ENCODE measurements at places on chromosomes 3 and 15. TPM values are rescaled to one million over a fixed set of nuclear protein-coding genes. Genes with fewer than 3 reads are reported as not detected.
A peak's percentile ranks its signal among the peaks of the same experiment; 100 is the strongest.

DNA sequence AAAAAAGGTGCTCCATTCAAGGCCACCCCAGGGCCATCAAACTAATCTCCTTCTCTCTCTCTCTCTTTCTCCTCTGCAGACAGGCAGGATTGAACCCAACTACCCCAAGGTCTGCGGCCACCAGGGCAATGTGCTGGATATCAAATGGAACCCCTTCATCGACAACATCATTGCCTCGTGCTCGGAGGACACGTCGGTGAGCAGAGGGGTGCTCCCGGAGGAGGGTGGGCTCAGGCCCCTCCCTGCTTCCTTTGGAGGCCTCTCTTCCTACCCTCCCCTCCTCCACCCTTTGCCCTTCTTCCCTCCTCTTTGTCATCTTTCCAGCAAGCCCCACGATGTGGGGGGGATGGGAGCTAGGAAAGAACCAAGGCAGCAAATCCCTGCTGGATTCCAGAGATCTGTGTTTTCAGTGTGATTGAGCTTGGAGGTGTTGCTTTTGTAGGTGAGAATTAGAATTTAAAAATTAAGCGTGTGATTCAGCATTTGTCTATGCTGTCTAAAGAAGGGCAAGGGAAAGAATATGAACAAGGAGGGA is 116.3 kb downstream of the CORO2B start:
- no peak for DNase-seq

DNA sequence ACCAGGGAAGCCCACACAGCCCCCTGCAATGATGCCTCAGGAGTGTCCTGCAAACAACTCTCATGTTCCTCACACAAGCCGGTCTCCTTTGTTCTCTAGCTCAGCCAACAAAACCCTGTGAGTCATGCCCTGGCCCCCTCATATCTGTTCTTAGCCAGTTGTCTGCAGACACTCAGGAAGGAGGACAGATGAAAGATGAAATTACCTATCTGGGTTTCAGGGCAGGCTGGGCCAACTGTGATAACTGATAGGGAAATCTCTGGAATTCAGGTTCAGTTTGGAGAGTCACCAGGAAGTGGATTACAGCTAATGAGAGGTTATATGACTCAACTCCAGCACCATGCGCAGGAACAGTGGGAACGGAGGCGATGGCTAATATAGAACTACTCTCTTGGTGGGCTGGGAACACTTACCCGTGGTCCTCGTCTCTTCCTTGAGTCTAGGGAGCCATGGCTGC is 352.0 kb upstream of the ADAMTS9 start:
- DNase-seq: no peak

DNA sequence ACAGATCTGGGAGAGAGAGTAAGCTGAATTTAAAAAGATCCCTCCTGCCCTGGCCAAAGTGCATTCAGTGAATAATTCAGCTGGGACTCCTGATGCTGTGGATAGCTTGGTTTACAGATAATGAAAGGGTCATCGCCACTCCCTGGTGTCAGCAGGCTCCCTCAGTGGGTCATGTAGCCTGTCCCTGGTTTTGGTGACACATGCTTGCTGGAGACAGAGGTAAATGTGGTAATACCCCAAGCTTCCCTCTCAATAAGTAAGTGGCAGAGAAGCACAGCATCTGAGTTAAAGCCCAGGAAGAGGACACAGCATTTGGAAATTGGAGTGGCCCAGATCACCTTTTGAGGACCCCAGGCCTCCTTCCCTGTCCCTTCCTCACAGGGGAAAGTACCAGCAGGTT is 1.8 kb downstream of the TMEM115 start:
- DNase-seq: no peak

GRCh38 chr3:180000500-180000899 is 36.2 kb downstream of the PEX5L start:
- DNase-seq: no peak

DNA sequence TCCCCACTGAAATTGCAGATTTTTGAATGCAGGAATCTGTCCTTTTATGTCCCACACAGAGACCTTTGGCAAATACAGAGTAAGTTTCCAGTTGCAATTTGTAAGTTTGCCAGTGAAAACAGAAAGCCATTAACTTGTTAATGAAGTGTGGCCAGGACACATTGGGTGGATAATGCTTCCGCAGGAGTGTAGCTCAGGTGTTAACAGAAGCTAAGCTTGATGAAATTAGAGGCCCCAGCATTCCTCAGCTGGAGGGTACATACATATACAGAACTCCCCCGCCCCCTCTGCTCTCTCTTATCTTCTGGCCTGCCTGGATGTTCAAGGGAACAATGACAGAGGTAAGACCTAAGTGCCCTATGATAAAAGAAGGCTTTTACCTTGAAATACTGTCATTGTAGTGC is 8.1 kb upstream of the LRRC2 start:
- no peak for DNase-seq

DNA sequence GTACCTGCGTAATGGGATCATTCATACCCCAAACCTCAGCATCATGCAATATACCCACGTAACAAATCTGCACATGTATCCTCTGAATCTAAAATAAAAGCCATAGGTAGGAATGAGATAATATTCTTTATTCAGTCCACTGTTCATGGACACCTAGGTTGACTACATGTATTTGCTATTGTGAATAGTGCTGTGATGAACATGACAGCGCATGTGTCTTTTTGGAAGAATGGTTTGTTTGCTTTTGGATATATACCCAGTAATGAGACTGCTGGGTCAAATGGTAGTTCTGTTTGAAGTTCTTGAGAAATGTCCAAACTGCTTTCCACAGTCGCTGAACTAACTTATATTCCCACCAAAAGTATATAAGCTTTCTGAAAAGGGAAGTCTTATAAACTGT is 117.9 kb upstream of the FAM3D start:
- no peak for DNase-seq

GRCh38 chr3:80451393-80451792 is 683.6 kb upstream of the ROBO1 start:
- no peak for DNase-seq

- DNase-seq: no peak
These were observed 9.8 kb upstream of the NCK1 start for GRCh38 chr3:136852180-136852579.

- DNase-seq: peak; percentile 86
These were observed 22.3 kb upstream of the SACM1L start for GRCh38 chr3:45666757-45667431.

DNA sequence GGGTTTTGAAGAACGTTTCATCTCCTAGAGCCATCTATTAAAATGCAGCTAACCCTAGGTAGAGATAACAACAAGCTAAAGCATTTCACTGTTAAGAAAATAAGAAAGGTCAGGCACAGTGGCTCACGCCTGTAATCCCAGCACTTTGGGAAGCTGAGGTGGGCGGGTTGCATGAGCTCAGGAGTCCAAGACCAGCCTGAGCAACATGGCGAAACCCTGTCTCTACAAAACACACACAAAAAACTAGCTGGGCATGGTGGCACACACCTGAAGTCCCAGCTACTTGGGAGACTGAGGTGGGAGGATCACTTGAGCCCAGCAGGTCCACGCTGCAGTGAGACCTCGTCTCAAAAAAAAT is 5.4 kb upstream of the TBC1D5 start:
- DNase-seq: no peak

GRCh38 chr3:40185029-40185695 is 124.3 kb upstream of the EIF1B start:
- no peak for DNase-seq

- no peak for DNase-seq
These were observed 2.5 kb downstream of the RORA start for GRCh38 chr15:61226361-61227256.

DNA sequence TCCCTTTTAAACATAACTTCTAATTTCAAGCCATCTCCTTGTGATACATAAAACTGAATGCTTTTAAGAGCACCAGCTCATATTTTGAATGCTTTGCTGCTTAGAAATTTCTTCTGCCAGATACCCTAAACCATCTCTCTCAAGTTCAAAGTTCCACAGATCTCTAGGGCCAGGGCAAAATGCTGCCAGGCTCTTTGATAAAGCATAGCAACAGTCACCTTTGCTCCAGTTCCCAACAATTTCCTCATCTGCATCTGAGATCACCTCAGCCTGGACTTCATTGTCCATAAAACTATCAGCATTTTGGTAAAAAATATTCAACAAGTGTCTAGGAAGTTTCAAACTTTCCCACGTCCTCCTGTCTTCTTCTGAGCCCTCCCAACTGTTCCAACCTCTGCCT is 17.5 kb downstream of the OSTN start:
- no peak for DNase-seq

GRCh38 chr3:19541284-19541683 is 392.7 kb downstream of the EFHB start:
- no peak for DNase-seq

DNA sequence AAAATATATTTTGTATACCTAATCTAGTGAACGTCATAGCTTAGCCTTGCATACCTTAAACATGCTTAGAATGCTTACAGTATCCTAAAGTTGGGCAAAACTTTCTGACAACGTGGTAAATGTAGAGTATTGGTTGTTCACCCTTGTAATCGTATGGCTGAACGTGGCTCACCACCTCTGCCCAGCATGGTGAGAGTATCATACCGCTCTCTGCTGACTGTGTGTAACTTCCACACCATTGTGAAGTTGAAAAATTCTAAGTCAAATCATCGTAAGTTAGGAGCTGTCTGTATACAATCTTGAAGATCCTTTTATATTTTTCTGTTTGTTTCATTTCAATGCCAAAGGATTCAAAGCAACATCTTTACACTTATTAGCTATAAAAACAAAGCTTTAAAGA is 63.5 kb upstream of the TRPC1 start:
- no peak for DNase-seq

GRCh38 chr15:69482686-69483256 is 30.2 kb downstream of the RPLP1 start:
- no peak for DNase-seq

DNA sequence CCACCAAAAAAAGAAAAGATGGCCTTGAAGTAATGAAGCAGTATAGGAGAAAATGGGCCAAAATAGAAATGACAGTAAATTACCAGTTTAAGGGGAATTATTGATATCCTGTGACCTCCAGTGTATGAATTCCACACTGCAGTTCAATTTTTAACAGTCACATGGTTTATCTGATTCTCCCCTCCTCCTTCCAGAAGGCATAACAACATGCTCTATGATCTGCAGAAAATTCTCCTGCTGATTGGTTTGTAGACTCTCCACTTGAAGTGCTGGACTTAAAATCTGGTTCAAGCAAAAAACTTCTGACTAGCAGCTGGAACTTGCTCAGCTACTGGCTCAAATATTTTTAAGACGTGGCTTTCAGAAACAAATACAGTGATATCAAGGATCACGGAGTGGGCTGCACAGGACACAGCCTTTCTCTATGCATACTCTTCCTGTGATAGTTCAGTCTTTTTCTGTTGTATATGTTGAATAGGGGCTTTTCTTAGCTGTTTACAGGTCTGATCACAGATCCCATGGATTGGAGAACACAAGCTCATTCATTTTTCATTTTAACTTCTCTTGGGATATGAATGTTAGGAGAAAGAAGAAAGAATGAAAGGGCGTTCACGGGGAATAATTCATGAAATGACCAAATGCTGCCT is 211.5 kb downstream of the LSAMP start:
- no peak for DNase-seq

GRCh38 chr3:23175341-23176083 is 27.6 kb upstream of the UBE2E2 start:
- no peak for DNase-seq

- DNase-seq: no peak
These were observed 792.3 kb downstream of the DIPK2A start for GRCh38 chr3:144763878-144764454.

DNA sequence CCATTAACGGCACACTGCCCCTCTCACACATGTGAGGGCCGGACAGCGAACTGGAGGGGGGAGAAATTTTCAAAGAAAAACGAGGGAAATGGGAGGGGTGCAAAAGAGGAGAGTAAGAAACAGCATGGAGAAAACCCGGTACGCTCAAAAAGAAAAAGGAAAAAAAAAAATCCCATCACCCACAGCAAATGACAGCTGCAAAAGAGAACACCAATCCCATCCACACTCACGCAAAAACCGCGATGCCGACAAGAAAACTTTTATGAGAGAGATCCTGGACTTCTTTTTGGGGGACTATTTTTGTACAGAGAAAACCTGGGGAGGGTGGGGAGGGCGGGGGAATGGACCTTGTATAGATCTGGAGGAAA is 1.5 kb downstream of the SOX2 start:
- DNase-seq: no peak

DNA sequence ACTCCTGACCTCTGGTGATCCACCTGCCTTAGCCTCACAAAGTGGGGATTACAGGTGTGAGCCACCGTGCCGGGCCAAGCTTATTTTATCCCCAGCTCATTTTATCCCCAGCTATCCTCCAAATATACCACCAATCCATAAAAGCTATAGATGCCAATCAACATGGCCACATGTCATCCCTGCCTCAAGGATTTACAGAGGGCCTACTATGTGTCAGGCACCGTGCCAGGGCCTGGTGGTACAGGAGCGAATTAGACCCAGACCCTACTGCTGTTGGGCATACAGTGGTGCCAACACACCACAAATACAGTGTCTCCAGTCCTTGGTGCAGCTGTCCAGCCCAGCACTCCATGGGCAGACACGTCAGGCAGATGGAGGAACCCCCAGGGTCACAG is 73.4 kb downstream of the SCN5A start:
- no peak for DNase-seq

GRCh38 chr3:137330246-137330645 is 372.5 kb downstream of the IL20RB start:
- no peak for DNase-seq

DNA sequence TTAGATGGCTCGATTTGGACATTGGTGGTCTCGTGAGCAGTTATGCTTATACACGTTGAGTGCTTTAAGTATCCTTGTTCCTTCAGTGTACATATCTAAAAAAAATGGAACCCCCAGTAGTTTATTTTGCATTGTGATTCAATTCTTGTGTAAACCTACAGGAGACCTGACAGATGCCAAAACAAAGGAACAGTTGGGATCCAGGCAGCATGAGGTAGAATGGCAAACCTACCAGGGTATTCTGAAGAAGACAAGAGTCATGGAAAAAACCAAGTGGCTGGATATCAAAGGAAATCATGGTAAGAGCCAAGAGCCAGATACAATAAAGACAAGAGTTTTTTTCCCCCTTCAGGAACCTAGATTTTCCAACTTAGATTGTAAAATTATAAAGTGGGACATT is 2.0 kb downstream of the TMEM62 start:
- DNase-seq: no peak

The INSYN1 gene
- total RNA-seq: 55.3 TPM

The COMMD4 gene
- 35.5 TPM for total RNA-seq

The ADAMTS17 gene
- 0.67 TPM for total RNA-seq

The TERC gene
- 0.86 TPM for total RNA-seq

The LINGO1 gene
- total RNA-seq: 3.0 TPM

The ZPLD1 gene
- not detected for total RNA-seq

The RHCG gene
- total RNA-seq: 2.0 TPM

The GP5 gene
- total RNA-seq: 0.22 TPM

The SLC6A1 gene
- total RNA-seq: 2.1 TPM

The CORO2B gene
- 2.7 TPM for total RNA-seq

Measured in cardiac septum (tissue), 1 donor.